ENCODE measurements at places on chromosomes 2 and 18.

DNA sequence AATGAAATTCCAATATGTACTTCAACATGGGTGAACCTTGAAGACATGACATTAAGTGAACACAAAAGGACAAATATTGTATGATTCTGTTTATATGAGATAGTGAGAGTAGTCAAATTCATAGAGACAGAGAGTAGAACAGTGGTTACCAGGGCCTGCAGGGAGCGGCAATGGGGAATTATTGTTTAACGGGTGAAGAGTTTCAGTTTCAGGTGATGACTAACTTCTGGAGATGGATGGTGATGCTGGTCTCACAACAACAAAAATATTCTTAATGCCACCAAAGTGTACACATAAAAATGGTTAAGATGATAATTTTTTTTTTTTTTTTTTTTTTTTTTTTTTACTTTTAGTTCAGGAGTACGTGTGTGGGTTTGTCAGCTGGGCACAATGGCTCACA, 109.4 kb upstream of the TMEM200C start:
- DNase-seq = no peak

- DNase-seq = no peak
Measured at GRCh38 chr2:173759959-173760358, 205.2 kb downstream of the SP3 start.

GRCh38 chr2:235180642-235181041, 228.8 kb downstream of the SH3BP4 start:
- no peak for DNase-seq

GRCh38 chr2:33484042-33484621, 7.7 kb downstream of the RASGRP3 start:
- no peak for DNase-seq

DNA sequence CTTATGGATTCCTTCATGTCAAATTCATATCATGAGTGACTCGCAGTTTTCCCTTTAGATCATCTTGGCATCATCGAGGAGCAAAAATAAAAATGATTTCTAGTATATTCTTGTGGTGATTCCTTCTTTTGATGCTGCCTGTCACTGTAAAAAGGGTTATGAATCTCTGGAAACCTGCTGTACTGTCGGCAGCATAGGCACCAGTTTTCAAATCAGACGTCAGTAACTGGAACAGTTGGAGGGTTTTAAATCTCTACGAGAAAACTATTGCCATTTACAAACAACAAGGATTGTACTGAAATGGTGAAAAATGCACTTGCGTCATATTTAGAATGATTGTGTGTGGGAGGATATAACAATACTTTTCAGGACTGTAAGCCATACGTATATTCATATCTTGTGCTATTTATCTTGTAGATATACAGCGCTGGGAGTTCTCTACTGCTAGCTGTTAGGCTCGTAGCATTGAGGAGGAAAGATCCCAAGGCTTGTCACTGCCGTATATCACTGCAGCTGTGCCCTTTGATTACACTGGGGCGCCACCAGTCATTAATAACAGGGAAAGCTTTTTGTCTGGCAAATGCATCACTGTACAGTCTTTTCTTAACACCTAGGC, 320.7 kb downstream of the MTX2 start:
- no peak for DNase-seq

Data from stimulated activated CD4-positive, alpha-beta T cell treated with anti-CD3 and anti-CD28 coated beads, TNF-alpha, amount 100 ng/mL, for 24 hours (primary cell).